GM23338 (cell line): ENCODE measurements at places on chromosomes 5 and 9.

- H3K4me3 ChIP-seq = no peak overlapping the region
- no peak overlapping the region for H3K27ac ChIP-seq
- no peaks in the 10 kb centered on the region for H3K36me3 ChIP-seq
- no peaks in the 10 kb centered on the region for H3K27me3 ChIP-seq
- no peaks in the 10 kb centered on the region for H3K4me1 ChIP-seq
- DNase-seq = no peak
These were observed 52.1 kb downstream of the NSG2 start for GRCh38 chr5:174097486-174098185.

GRCh38 chr5:12623408-12623807 lies 719.2 kb upstream of the CTNND2 start:
- DNase-seq = peak; percentile 49
- peak overlapping the region; percentile 89 for H3K27ac ChIP-seq
- H3K4me3 ChIP-seq = peak overlapping the region; percentile 66
- H3K4me1 ChIP-seq = peaks cover 25% of the 10 kb centered on the region
- no peaks in the 10 kb centered on the region for H3K27me3 ChIP-seq

GRCh38 chr5:171269717-171270116 lies 39.3 kb upstream of the TLX3 start:
- H3K4me1 ChIP-seq = no peaks in the 10 kb centered on the region
- H3K4me3 ChIP-seq = no peak overlapping the region
- no peaks in the 10 kb centered on the region for H3K36me3 ChIP-seq
- no peaks in the 10 kb centered on the region for H3K27me3 ChIP-seq
- H3K27ac ChIP-seq = no peak overlapping the region

- H3K36me3 ChIP-seq = no peaks in the 10 kb centered on the region
- H3K27me3 ChIP-seq = no peaks in the 10 kb centered on the region
These were observed 99.4 kb upstream of the PTPN3 start for GRCh38 chr9:109597496-109597895.

- H3K27ac ChIP-seq = peak overlapping the region; percentile 72
- no peak overlapping the region for H3K4me3 ChIP-seq
- H3K4me1 ChIP-seq = no peaks in the 10 kb centered on the region
These were observed 219.9 kb downstream of the ELAVL2 start for GRCh38 chr9:23606107-23606506.

GRCh38 chr9:95813923-95814322 lies 61.6 kb upstream of the ERCC6L2 start:
- H3K4me1 ChIP-seq = peaks cover 16% of the 10 kb centered on the region
- no peak for DNase-seq
- H3K27me3 ChIP-seq = no peaks in the 10 kb centered on the region
- H3K36me3 ChIP-seq = no peaks in the 10 kb centered on the region
- no peak overlapping the region for H3K27ac ChIP-seq

- H3K27me3 ChIP-seq = no peaks in the 10 kb centered on the region
- no peaks in the 10 kb centered on the region for H3K36me3 ChIP-seq
- H3K4me3 ChIP-seq = no peak overlapping the region
- no peak for DNase-seq
These were observed 207.0 kb upstream of the CTNND2 start for GRCh38 chr5:12111261-12111660.

GRCh38 chr5:171801839-171802238 lies 16.2 kb downstream of the SMIM23 start:
- no peak overlapping the region for H3K27ac ChIP-seq
- no peak overlapping the region for H3K4me3 ChIP-seq
- no peaks in the 10 kb centered on the region for H3K36me3 ChIP-seq
- peaks cover 12% of the 10 kb centered on the region; the same call in 1 of the 2 replicates for H3K4me1 ChIP-seq

DNA sequence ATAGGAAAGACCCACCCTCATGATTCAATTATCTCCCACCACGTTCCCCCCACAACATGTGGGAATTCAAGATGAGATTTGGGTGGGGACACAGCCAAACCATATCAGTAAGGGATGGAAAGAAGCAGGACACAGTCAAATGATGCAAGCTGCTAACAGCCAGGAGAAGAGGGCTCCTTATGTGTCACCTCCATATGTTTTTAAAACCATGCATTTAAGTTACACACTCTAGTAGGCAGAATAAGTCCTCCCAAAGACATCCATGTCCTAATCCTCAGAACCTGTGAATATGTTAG lies 4.2 kb upstream of the TTC23L start:
- DNase-seq = no peak
- no peak overlapping the region for H3K27ac ChIP-seq
- H3K4me1 ChIP-seq = peaks cover 11% of the 10 kb centered on the region; the same call in 1 of the 2 replicates
- no peaks in the 10 kb centered on the region for H3K27me3 ChIP-seq
- H3K4me3 ChIP-seq = no peak overlapping the region

- DNase-seq = no peak
- no peak overlapping the region for H3K4me3 ChIP-seq
- H3K4me1 ChIP-seq = no peaks in the 10 kb centered on the region
- no peaks in the 10 kb centered on the region for H3K36me3 ChIP-seq
- no peak overlapping the region for H3K27ac ChIP-seq
- H3K27me3 ChIP-seq = no peaks in the 10 kb centered on the region
These were observed 57.3 kb downstream of the RIGI start for GRCh38 chr9:32468740-32469139.

GRCh38 chr9:127112735-127113161 lies 9.7 kb downstream of the ANGPTL2 start:
- H3K4me3 ChIP-seq = no peak overlapping the region
- H3K27ac ChIP-seq = peak overlapping the region; percentile 61; the same call in 1 of the 2 replicates
- H3K27me3 ChIP-seq = no peaks in the 10 kb centered on the region
- H3K36me3 ChIP-seq = no peaks in the 10 kb centered on the region

- no peak overlapping the region for H3K27ac ChIP-seq
- no peak for DNase-seq
- H3K27me3 ChIP-seq = no peaks in the 10 kb centered on the region
- H3K36me3 ChIP-seq = no peaks in the 10 kb centered on the region
These were observed 45.1 kb downstream of the GLRX start for GRCh38 chr5:95777441-95777840.

- H3K27ac ChIP-seq = no peak overlapping the region
- peaks cover 21% of the 10 kb centered on the region for H3K4me1 ChIP-seq
- no peak for DNase-seq
- H3K36me3 ChIP-seq = no peaks in the 10 kb centered on the region
- no peak overlapping the region for H3K4me3 ChIP-seq
These were observed 41.1 kb downstream of the ERBIN start for GRCh38 chr5:65967288-65968066.

- H3K36me3 ChIP-seq = no peaks in the 10 kb centered on the region
- no peak overlapping the region for H3K4me3 ChIP-seq
- H3K4me1 ChIP-seq = no peaks in the 10 kb centered on the region
- no peak for DNase-seq
These were observed 67.0 kb downstream of the ZNF366 start for GRCh38 chr5:72440207-72440638.

GRCh38 chr9:133120501-133121197 lies 391 bp downstream of the RALGDS start:
- DNase-seq = peak; percentile 35
- H3K36me3 ChIP-seq = no peaks in the 10 kb centered on the region
- no peaks in the 10 kb centered on the region; the same call in 1 of the 2 replicates for H3K4me1 ChIP-seq
- peaks cover 41% of the 10 kb centered on the region; the same call in 1 of the 2 replicates for H3K27me3 ChIP-seq
- no peak overlapping the region for H3K27ac ChIP-seq

DNA sequence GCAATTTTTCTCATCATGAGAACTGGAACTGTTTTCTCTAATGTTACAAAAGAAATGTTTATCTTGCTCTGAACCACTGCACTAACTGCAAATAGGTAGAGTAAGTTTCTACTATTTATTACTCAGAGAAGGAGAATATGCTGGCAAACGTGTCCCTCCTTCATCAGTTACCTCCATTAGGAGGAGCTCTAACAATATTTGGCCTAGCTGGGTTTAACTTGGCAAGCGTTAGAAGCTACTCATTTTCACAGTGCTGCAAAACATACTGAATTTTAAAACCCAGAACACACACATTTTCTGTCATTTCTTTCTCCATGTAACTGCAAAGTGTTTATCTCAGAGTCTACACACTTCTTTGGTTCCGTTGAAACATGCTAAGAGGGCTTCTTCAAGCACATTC lies 101.0 kb upstream of the GABRG2 start:
- H3K27me3 ChIP-seq = no peaks in the 10 kb centered on the region
- H3K4me1 ChIP-seq = peaks cover 2% of the 10 kb centered on the region; the same call in 1 of the 2 replicates
- H3K27ac ChIP-seq = no peak overlapping the region

- no peaks in the 10 kb centered on the region for H3K36me3 ChIP-seq
- DNase-seq = no peak
- H3K27me3 ChIP-seq = no peaks in the 10 kb centered on the region
- H3K4me1 ChIP-seq = no peaks in the 10 kb centered on the region
- H3K4me3 ChIP-seq = no peak overlapping the region
These were observed 229.4 kb downstream of the ADAMTSL1 start for GRCh38 chr9:18703151-18703900.

DNA sequence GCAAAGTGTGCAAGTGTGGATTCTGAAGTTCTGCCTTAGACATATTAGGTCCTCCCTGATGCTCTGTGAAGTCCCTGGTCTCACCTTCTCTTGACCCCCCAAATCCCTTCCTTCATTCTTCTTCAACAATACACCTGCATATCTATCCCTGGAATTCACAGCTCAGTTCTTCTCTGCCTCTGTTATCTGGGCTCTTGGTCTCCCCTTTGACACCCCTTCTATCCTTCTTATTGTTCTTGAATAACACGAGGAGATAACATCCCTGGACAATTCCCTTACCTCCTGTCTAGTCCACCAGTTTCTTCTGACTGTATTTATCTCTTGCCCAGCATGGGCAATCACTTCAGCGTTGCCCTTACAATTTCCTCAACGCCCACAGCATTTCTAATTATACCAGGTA lies 104.8 kb upstream of the ATG10 start:
- H3K36me3 ChIP-seq = no peaks in the 10 kb centered on the region
- H3K27me3 ChIP-seq = no peaks in the 10 kb centered on the region
- H3K4me1 ChIP-seq = peaks cover 4% of the 10 kb centered on the region; the same call in 1 of the 2 replicates
- no peak overlapping the region for H3K4me3 ChIP-seq

DNA sequence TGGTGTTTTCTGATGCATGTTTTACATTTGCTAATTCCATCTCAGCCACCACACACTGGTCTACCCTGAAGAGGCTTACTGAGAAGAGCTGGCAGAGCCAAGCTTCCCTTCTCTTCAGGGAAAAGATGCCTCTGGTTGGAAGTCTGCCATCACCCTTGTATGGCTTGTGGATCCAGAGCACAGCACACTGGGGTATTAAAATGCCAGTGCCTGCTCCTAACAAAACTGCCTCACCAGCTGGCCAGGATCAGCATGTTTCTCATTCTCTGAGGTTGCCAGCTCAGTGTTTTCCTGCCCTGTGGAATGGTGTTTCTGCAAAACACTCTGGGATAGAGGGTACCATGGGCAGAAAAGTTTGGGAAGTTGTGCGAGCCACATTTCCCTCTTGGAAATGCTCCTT lies 31.6 kb upstream of the ZNF618 start:
- DNase-seq = no peak
- no peaks in the 10 kb centered on the region for H3K4me1 ChIP-seq
- no peak overlapping the region for H3K4me3 ChIP-seq
- H3K27ac ChIP-seq = no peak overlapping the region

DNA sequence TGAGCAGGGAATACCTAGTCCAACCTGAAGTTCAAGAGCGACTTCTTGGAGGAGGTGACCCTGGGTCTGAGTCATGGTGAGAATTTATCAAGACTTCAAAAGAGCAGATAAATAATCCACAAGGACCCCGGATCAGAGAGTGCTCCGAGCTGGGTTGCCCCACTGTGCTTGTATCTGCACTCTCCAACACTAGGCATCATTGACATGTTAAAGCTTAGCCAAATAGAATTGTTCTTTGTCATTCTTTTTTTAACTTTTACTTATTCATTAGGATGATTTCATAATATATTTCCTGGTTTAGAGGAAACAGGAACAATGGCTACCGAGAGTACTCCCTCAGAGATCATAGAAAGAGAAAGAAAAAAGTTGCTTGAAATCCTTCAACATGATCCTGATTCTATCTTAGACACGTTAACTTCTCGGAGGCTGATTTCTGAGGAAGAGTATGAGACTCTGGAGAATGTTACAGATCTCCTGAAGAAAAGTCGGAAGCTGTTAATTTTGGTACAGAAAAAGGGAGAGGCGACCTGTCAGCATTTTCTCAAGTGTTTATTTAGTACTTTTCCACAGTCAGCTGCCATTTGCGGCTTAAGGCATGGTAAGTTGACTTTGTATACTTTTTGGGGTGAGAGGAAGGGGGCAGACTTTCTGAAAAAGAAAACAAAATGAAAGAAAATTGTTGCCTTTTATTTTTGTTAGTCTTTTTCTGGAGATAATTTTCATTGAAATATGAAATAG lies at the start of gene CARD6:
Gene CARD6, plus strand, starts transcription at position 300 of the 738 bp plus-strand sequence. Its CDS starts 16 bp downstream, at position 316.
- H3K36me3 ChIP-seq = no peaks in the 10 kb centered on the region
- DNase-seq = no peak
- H3K4me1 ChIP-seq = peaks cover 6% of the 10 kb centered on the region
- H3K4me3 ChIP-seq = peak within 1 kb of the TSS; percentile 29
- H3K27me3 ChIP-seq = no peaks in the 10 kb centered on the region

GRCh38 chr9:77440057-77440456 lies 208.1 kb downstream of the GNA14 start:
- no peaks in the 10 kb centered on the region for H3K27me3 ChIP-seq
- peaks cover 17% of the 10 kb centered on the region for H3K4me1 ChIP-seq
- H3K4me3 ChIP-seq = no peak overlapping the region
- H3K27ac ChIP-seq = no peak overlapping the region; the same call in 1 of the 2 replicates
- no peaks in the 10 kb centered on the region for H3K36me3 ChIP-seq

GRCh38 chr5:150038547-150038946 lies 38.0 kb downstream of the HMGXB3 start:
- DNase-seq = no peak
- no peaks in the 10 kb centered on the region for H3K4me1 ChIP-seq
- H3K36me3 ChIP-seq = peaks cover 45% of the 10 kb centered on the region
- H3K27ac ChIP-seq = no peak overlapping the region
- no peaks in the 10 kb centered on the region for H3K27me3 ChIP-seq

- DNase-seq = no peak
- no peaks in the 10 kb centered on the region for H3K27me3 ChIP-seq
- no peaks in the 10 kb centered on the region for H3K36me3 ChIP-seq
- no peak overlapping the region for H3K27ac ChIP-seq
- H3K4me3 ChIP-seq = no peak overlapping the region
- no peaks in the 10 kb centered on the region for H3K4me1 ChIP-seq
These were observed 92.8 kb downstream of the GABRG2 start for GRCh38 chr5:162160401-162160800.

- no peaks in the 10 kb centered on the region for H3K27me3 ChIP-seq
- peaks cover 26% of the 10 kb centered on the region; the same call in 1 of the 2 replicates for H3K36me3 ChIP-seq
- H3K27ac ChIP-seq = no peak overlapping the region
- no peak for DNase-seq
- peaks cover 10% of the 10 kb centered on the region for H3K4me1 ChIP-seq
- H3K4me3 ChIP-seq = no peak overlapping the region
These were observed 63.7 kb downstream of the TJP2 start for GRCh38 chr9:69237702-69238295.
